T-cell (primary cell): ENCODE measurements at places on chromosomes 11 and 22.

DNA sequence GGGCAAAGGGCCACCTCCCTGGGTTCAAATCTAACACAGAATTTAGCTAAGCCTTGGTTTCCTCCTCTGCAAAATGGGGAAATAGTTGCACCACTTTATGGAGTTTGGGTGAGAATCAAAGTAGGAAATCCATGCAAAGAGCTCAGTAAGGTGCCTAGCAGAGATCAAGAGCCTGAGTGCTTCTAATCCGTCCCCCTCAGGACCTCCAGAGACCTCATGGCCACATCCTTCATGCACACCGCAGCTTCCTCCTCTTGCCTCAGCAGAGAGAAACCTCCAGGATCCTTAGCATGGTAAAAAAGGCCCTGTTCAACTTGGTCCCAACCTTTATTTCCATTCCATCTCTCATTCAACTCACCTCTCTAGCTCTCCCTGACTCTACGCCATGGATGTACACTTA lies 37.8 kb upstream of the NAV2 start:
- no peaks in the 10 kb centered on the region for H3K36me3 ChIP-seq
- H3K4me1 ChIP-seq: no peaks in the 10 kb centered on the region
- no peak for DNase-seq
- no peaks in the 10 kb centered on the region for H3K27me3 ChIP-seq
- H3K27ac ChIP-seq: no peak overlapping the region
- H3K4me3 ChIP-seq: no peak overlapping the region

- no peaks in the 10 kb centered on the region for H3K36me3 ChIP-seq
- no peaks in the 10 kb centered on the region for H3K27me3 ChIP-seq
- H3K4me1 ChIP-seq: no peaks in the 10 kb centered on the region
- no peak overlapping the region for H3K27ac ChIP-seq
Observed at GRCh38 chr11:73249853-73250783, 22.0 kb upstream of the P2RY6 start.

- DNase-seq: no peak
- peaks cover 59% of the 10 kb centered on the region for H3K4me1 ChIP-seq
- no peaks in the 10 kb centered on the region for H3K36me3 ChIP-seq
- no peak overlapping the region for H3K4me3 ChIP-seq
- H3K27me3 ChIP-seq: no peaks in the 10 kb centered on the region
Observed at GRCh38 chr11:73379189-73379880, 3.1 kb downstream of the RELT start.

DNA sequence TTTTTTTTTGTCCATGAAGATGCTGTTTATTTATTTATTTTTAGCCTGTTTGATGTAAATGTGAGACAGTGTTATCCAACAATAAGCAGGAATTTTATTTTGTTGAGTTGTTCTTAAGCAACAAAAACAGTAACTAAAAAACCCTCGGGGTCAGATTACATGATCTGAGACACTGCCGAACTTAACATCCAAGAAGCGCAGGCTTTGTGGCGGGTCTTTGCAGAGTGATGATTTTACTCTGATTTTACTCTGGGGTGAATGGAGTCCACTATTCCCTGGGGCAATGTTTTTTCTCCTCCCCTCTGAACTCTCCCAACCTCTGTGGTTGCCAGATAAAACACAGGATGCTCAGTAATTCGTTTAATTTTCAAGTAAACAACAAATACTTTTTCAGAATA lies 450.1 kb upstream of the B3GAT1 start:
- no peak overlapping the region for H3K27ac ChIP-seq
- no peaks in the 10 kb centered on the region for H3K27me3 ChIP-seq
- no peak for DNase-seq
- H3K4me3 ChIP-seq: no peak overlapping the region
- H3K36me3 ChIP-seq: no peaks in the 10 kb centered on the region

GRCh38 chr22:39776295-39777009 lies 117.1 kb downstream of the ENTHD1 start:
- H3K4me1 ChIP-seq: peaks cover 22% of the 10 kb centered on the region
- no peak overlapping the region for H3K27ac ChIP-seq
- DNase-seq: no peak
- no peak overlapping the region for H3K4me3 ChIP-seq

GRCh38 chr11:121551463-121551862 lies 98.7 kb upstream of the SORL1-AS1 start:
- H3K4me3 ChIP-seq: no peak overlapping the region
- no peak for DNase-seq
- H3K36me3 ChIP-seq: peaks cover 96% of the 10 kb centered on the region
- H3K27ac ChIP-seq: no peak overlapping the region

GRCh38 chr11:95944623-95945022 lies 20.7 kb upstream of the MTMR2 start:
- DNase-seq: no peak
- no peaks in the 10 kb centered on the region for H3K4me1 ChIP-seq
- no peaks in the 10 kb centered on the region for H3K27me3 ChIP-seq
- no peaks in the 10 kb centered on the region for H3K36me3 ChIP-seq

- peaks cover 6% of the 10 kb centered on the region for H3K36me3 ChIP-seq
- H3K4me1 ChIP-seq: no peaks in the 10 kb centered on the region
- no peaks in the 10 kb centered on the region for H3K27me3 ChIP-seq
- H3K4me3 ChIP-seq: no peak overlapping the region
- H3K27ac ChIP-seq: no peak overlapping the region
Observed at GRCh38 chr22:26464312-26464711, 19.3 kb downstream of the HPS4 start.

- H3K27ac ChIP-seq: no peak overlapping the region
- H3K4me3 ChIP-seq: no peak overlapping the region
- DNase-seq: no peak
- no peaks in the 10 kb centered on the region for H3K36me3 ChIP-seq
- H3K27me3 ChIP-seq: no peaks in the 10 kb centered on the region
- no peaks in the 10 kb centered on the region for H3K4me1 ChIP-seq
Observed at GRCh38 chr11:42812361-42812760, 499.4 kb upstream of the API5 start.

GRCh38 chr22:45744442-45744841 lies 72.8 kb downstream of the ATXN10 start:
- no peaks in the 10 kb centered on the region for H3K27me3 ChIP-seq
- no peak overlapping the region for H3K4me3 ChIP-seq
- peaks cover 53% of the 10 kb centered on the region for H3K36me3 ChIP-seq
- DNase-seq: no peak
- H3K27ac ChIP-seq: no peak overlapping the region

DNA sequence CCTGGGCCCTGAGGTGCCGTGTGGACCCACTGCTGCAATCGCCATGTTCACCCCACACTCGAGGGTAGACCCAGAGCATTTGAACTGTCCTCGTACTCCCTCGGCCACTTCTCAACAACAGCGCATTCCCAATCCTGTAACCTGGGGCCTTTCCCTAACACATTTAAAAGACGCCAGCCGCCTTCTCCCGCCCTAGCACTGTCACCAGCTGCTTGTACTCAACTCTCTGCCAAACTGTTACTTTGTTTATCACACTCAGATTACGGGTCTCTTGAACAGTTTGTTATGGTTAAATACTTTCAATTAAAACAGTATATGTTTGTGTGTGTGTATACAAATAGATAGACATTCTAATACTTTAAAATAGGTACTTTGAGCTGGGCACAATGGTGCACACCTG lies 20.7 kb downstream of the CDKN1C start:
- peaks cover 80% of the 10 kb centered on the region for H3K27me3 ChIP-seq
- peaks cover 7% of the 10 kb centered on the region for H3K4me1 ChIP-seq
- no peak overlapping the region for H3K27ac ChIP-seq
- no peak for DNase-seq
- H3K36me3 ChIP-seq: no peaks in the 10 kb centered on the region
- H3K4me3 ChIP-seq: no peak overlapping the region

GRCh38 chr11:109036011-109036410 lies 371.1 kb downstream of the DDX10 start:
- H3K36me3 ChIP-seq: no peaks in the 10 kb centered on the region
- H3K4me3 ChIP-seq: no peak overlapping the region
- H3K27me3 ChIP-seq: no peaks in the 10 kb centered on the region
- H3K27ac ChIP-seq: no peak overlapping the region
- H3K4me1 ChIP-seq: no peaks in the 10 kb centered on the region

DNA sequence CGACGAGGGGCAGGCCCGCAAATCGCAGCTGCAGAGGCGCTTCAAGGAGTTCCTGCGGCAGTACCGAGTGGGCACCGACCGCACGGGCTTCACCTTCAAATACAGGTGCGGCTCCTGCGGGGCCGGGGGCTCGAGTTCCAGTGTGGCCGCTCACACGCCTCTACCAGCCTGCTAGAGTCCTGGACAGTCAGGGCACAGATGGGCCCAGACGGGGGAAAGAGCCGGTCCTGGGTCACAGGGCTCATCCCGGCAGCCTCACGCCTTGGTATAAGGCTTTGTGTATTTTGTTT lies 506 bp downstream of the MCM5 start:
- H3K36me3 ChIP-seq: peaks cover 24% of the 10 kb centered on the region
- peak overlapping the region; percentile 32 for H3K27ac ChIP-seq
- peak overlapping the region; percentile 97 for H3K4me3 ChIP-seq

- H3K36me3 ChIP-seq: no peaks in the 10 kb centered on the region
- H3K27me3 ChIP-seq: no peaks in the 10 kb centered on the region
- H3K4me3 ChIP-seq: no peak overlapping the region
- H3K4me1 ChIP-seq: peaks cover 6% of the 10 kb centered on the region
- no peak for DNase-seq
Observed at GRCh38 chr11:126086248-126086647, 23.6 kb upstream of the CDON start.

DNA sequence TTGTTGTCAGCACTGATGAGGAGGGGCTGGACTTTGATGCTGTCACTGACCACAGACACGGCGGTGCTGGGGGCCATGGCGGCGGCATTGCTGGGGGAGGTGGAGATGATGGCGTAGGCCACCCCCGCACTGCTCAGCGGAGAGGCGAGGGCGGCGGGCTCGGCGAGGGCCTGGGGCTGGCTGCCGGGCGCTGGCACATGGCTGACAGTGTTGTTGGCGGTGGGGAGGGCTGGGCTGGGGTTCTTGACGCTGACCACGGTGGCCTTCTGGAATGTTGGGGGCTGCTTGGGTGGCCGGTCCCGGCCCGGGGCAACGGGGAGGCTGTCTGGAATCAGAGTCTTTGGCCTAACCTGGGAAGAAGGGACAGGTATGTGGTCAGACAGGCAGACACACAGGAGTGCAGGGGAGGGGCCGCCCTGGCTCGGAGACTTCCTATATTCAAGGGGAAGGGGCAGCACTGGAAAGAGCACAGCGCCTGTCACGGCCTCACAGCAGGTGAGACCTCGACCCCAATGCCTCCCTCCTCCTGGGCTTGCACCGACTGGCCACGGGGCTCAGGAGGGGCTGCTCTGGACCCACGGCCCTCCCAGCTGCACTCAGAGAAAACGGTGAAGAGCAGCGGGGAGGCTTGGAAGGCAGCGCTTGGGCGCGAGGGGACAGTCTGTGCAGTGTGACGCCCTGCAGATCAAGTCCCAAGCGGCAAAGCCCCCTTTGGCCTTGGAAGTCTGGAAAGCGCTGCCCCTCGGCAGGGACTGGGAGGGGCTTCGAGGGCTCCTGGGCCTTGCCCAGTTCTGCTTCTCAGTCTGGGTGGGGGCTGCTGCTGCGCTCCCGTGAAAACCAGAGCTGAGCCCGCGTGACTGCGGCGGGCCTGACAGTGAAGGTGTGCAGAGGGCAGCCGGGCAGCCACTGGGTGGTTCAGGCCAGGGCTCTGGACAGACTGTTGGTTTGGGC lies 93.2 kb downstream of the PHF21B start:
- H3K27ac ChIP-seq: no peak overlapping the region
- DNase-seq: no peak
- H3K27me3 ChIP-seq: peaks cover 38% of the 10 kb centered on the region
- no peaks in the 10 kb centered on the region for H3K36me3 ChIP-seq

- no peaks in the 10 kb centered on the region for H3K4me1 ChIP-seq
- H3K27me3 ChIP-seq: no peaks in the 10 kb centered on the region
- H3K36me3 ChIP-seq: no peaks in the 10 kb centered on the region
- no peak overlapping the region for H3K4me3 ChIP-seq
Observed at GRCh38 chr11:108787105-108787504, 122.2 kb downstream of the DDX10 start.

DNA sequence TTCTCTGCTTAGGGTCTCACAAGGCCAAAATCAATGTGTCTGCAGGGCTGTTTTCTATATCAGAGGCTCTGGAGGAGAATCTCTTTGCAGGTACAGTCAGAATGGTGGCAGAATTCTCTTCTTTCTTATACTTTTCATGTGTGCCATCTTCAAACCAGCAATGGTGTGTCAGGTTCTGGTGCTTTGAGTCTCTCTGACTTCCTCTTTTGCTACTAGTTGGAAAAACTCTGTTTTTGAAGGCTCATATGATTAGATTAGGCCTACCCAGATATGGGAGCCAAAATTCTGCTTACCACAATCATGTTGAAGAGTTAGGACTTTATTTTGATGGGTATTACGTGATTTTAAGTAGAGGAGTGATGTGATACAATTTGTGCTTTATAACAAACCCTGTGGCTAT lies 18.8 kb upstream of the TECTA start:
- no peaks in the 10 kb centered on the region for H3K27me3 ChIP-seq
- no peak overlapping the region for H3K27ac ChIP-seq
- H3K36me3 ChIP-seq: peaks cover 8% of the 10 kb centered on the region
- peaks cover 6% of the 10 kb centered on the region for H3K4me1 ChIP-seq
- DNase-seq: no peak

GRCh38 chr22:43217285-43218030 lies 30.5 kb upstream of the TTLL12 start:
- DNase-seq: no peak
- H3K36me3 ChIP-seq: no peaks in the 10 kb centered on the region
- no peak overlapping the region for H3K27ac ChIP-seq
- no peaks in the 10 kb centered on the region for H3K27me3 ChIP-seq
- H3K4me3 ChIP-seq: no peak overlapping the region
